ENCODE measurements at places on chromosomes 5 and 9. TPM values are rescaled to one million over a fixed set of nuclear protein-coding genes. Genes with fewer than 3 reads are reported as not detected.

Gene ADGRD2
- total RNA-seq = not detected

Gene SLC6A3
- total RNA-seq = 0.23 TPM

Gene SUSD1
- 17.9 TPM for total RNA-seq

Gene OLFML2A
- total RNA-seq = 11.8 TPM

Gene OTULINL
- 20.7 TPM for total RNA-seq

Gene LMNB1
- 259 TPM for total RNA-seq

Gene C6
- total RNA-seq = 0.48 TPM

Gene COQ4
- 40.3 TPM for total RNA-seq

Gene PTCH1
- total RNA-seq = 39.2 TPM

Gene LCN2
- not detected for total RNA-seq

Gene MLANA
- 0.04 TPM for total RNA-seq

Gene GLRA1
- total RNA-seq = not detected

Gene BRINP1
- 44.4 TPM for total RNA-seq

Gene GZMA
- total RNA-seq = not detected

Gene GCNT1
- total RNA-seq = 10.1 TPM

Gene ERBIN
- 71.5 TPM for total RNA-seq

Measured in SJCRH30 (cell line).